Stimulated activated CD4-positive, alpha-beta T cell treated with anti-CD3 and anti-CD28 coated beads, TNF-alpha, amount 100 ng/mL, for 48 hours (primary cell): ENCODE measurements at places on chromosomes 6 and 20.

- DNase-seq: no peak
Measured at GRCh38 chr20:4289875-4290274, 274.5 kb upstream of the RNF24 start.

- no peak for DNase-seq
Measured at GRCh38 chr6:25136854-25137253, 142.3 kb upstream of the CARMIL1 start.

DNA sequence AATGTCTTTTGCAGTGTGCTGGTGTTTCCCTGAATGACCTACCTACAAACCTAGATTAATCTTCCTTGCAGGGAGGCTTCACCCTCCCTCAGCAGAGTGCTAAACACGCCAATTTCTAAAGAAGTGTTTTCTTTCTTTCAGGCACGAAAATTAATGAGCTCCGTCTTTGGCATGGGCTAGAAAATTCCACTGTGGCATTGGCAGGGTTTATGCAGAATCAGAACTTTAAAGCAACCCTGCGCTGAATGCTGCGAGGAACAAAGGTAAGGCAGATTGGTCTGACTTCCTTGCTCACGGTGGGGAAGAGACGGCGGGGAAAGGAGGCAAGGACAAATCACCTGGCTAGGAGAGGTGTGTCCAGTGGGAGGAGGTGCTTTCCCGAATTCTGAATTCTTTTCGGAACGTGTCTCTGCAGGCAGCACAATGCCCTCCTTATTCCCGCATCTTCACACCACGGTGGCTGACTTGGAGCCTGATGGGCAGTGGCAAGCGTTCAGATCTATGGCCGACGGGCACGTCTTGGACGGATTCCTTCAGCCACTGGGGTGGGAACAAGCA, 6.2 kb upstream of the BANF2 start:
- no peak for DNase-seq

DNA sequence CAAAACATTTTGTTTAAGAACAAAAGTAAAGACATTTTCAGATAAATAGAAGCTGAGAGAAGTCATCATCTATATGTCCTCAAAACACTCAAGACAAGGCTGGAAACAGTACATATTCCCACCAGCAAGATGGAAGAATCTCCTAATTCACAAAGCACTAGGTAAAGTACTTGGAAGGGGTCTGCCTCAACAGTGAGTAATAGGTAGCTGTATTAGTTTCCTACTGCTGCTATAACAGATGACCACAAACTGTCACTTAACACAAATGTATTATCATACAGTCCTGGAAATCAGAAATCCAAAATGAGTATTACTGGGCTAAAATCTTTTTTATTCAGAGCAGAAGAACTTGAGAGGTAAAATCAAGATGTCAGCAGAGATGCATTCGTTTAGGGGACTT, 40.6 kb downstream of the ZKSCAN8 start:
- no peak for DNase-seq

GRCh38 chr6:169073311-169073710, 180.3 kb downstream of the THBS2 start:
- no peak for DNase-seq

GRCh38 chr20:10610251-10610650, 63.5 kb downstream of the JAG1 start:
- no peak for DNase-seq

GRCh38 chr6:121627761-121628160, 192.3 kb downstream of the GJA1 start:
- no peak for DNase-seq

DNA sequence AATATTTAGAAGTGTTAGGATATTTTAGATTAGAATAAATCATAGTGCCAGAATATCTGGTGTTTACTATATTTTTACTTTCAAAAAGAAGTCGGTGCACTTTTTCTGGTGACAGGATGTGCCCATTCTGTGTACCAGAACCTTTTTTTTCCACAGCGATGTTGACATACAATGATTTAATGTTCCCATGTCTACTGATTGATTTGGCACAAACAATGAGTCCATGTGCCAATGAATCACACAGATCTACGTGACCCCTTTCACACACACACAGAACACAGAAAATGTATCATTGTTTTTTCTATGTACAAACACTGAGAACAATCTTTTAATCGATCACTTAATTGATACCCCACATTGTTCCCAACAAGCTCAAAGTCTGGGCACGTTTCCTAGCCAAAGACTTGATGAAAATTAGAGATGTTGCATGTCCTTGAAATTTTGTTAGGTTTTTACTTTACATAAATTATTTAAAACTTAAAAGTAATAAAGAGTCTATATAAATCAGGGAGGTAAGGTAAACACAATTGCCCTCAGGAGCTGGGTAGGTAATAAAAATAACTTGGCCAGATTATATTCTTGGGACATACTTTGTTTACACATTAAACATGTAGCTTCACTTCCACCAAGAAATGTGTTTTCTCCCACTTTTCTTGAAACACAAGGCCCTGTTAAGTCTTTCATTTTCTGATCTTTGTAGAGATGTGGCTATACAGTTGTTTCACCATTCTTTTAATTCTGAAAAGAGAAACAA, 36.4 kb upstream of the SOX4 start:
- DNase-seq: no peak

GRCh38 chr6:119647309-119647708, 297.7 kb upstream of the MAN1A1 start:
- DNase-seq: no peak

GRCh38 chr6:139872665-139873064, 498.2 kb upstream of the CITED2 start:
- DNase-seq: no peak

DNA sequence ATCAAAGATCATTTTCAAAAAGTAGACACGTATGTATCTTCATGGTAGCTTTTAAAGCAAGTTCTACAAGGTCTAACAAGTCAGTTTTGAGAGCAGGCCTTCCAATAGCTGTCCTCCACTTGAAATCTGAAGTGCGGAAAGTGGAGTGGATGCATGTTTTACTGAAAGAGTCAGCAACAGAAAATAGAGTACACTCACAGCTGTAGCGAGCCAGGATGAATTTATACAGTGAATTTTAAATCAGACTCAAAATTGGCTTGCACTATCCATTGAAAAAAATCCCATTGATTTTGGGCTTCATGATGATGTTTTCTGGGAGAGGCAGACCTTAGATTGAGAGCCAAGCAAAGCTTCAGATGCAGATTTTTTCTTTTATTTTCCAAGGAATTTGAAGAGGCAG, 80.6 kb downstream of the GJA10 start:
- no peak for DNase-seq

GRCh38 chr6:31720196-31720770, 1.3 kb downstream of the LY6G6C start:
- DNase-seq: no peak

DNA sequence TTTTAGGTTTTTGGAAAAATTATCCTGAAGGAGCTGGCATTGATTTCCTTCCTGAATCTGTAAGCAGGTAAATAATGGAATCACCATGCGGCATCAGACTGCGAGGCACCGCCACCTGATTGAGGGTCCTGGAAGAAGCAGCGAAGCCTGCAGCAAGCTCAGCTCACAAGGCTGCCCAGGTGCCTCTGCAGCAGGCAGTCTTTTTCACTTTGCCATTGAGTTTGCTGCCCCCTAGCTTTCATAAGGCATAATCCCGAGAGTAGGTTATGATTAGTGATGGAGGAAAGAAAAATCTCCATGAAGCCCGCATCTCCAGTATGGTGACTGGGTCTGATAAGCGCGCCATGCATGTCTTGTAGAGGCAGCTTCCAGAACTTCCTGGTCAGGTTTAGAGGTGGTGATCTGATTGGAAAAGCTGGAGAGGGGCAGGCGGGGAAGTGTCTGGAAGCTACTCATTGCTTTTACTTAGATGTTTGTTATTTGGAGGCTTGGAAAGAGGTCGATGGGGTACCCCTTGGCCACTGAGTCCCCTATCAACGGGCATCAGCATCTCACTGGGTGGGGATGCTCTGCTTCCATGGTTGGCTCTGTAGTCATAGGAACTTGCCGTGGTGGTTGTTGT, 26.7 kb downstream of the IYD start:
- no peak for DNase-seq

DNA sequence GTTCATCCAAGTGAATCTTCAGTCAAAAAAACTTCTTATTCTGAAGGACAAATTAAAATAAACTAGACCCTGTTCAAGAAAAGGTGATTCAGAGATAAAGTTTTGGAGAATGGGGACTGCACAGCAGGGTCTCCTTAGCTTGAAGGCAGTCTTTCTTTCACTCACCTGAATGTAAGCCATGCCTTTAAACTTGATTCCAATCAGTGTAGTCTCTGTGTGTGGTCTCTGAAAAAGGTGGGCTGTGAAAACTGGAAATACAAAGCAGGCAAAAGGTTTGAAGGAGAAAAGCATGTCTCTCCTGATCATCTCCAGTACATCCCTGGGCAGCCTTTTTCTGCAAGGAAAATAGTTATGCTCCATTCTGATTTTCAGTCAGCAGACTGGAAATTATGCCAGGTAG, 188.0 kb upstream of the SASH1 start:
- DNase-seq: no peak

DNA sequence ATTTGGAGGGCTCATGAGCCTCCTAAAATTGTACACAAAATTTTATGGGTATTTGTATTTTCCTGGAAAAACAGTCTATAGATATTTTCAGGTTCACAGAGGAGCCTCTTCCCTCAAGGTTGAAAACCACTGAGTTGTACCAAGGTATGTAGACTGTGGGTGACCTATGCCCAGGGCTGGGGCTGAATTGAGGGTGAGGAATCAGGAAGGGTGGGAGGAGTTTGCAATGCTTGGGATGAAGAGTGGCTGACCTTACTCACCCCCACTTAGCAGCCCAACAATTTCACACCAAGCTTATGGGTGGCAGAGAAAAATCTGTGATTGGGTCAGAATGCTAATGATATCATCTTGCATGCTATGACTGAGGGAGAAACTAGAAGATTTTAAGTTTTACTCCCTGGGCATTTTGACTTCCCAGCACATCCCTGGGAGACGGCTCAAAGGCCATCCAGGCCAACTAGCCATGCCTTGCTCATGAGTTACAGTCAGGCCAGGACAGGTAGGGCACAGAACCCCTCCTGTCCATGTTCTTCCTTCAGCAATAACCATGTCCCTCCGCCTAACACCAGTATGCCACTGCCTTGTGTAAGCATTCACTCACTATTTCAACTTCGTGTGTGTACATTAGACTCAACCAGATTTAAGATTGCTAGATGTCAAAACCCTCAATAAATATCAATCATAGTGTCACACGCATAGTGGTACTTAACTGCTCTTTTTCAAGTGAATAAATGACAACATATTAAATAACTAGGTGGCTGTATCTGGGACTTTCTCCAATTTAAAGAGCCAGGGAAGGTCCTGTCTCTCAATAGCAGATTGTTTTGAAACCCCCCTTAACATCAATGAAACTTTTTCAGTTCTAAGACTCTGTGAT, 16.6 kb downstream of the ADTRP start:
- no peak for DNase-seq

DNA sequence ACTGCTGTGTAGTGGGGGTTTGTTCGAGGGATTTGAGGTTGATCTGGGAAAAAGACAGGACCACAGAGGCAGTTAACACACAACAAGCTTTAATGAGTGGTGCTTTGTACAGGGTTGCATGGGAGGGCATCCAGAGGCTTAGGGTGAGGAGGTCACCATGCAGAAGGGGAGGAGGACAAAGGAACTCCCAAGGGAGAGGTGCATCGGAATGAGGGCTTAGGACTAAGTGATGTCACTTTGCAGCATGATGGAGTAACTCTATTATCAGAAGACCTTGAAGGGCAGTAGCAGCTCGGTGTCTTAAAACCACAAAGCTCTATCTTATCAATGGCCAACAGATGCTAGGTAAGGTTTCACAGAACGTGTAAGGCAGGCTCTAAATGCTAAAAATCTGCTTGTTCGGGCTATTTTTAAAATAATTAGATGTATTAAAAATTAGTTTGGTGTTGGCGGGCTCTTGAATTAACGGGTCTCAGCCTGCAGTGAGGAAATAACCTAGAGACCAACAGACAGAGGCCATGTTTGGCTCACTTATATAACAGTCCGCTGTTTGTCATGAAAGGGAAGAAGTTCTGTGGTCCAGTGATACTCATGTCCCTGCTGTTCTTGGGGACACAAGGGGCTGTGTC, 37.9 kb downstream of the MAN1A1 start:
- no peak for DNase-seq

DNA sequence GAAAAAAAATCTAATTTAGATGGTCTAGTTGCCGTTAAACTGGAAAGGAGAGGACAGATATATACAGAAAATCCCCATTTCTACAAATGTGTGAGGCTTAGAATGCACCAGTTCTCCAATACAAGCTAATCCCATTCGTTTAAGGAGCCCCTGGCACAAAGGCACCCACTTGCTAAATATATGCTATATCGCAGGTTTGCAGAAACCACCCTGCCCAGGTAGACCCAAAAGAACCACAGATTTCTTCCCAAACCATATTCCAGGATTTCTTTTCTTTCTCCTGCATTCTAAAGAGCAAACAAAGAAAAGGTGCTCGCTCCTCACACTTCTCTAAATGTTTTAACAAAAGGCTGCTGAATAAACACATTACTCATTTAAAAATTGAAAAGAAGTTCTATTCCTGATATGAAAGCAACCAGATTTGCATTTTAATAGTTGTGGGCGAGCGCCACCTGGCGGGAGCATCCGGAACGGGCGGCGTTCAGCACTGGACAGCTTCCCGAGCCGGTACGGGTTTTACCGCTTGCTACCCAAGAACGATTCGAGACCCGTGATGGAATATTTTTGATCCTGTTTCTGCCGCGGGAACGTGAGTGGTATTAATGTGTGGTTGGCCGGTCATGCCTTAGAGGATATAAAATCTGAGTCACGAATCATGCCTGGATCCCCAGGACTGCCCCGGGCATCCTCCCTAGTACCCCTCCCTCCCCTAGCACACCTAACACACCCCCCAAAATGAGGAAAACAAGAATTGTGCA, 2.1 kb downstream of the PTPRT start:
- peak; percentile 49 for DNase-seq

- peak; percentile 26 for DNase-seq
Measured at GRCh38 chr20:3749689-3750531, 17.4 kb downstream of the HSPA12B start.

GRCh38 chr6:130557481-130558112, 191.8 kb downstream of the TMEM200A start:
- DNase-seq: no peak

- DNase-seq: no peak
Measured at GRCh38 chr6:166872531-166873009, 83.8 kb downstream of the RNASET2 start.

- DNase-seq: no peak
Measured at GRCh38 chr20:4261333-4262284, 246.3 kb upstream of the RNF24 start.

GRCh38 chr6:142265476-142265875, 36.3 kb upstream of the ADGRG6 start:
- no peak for DNase-seq
